Dermis blood vessel endothelial cell (primary cell): ENCODE measurements at places on chromosomes 1 and 21.
A peak's percentile ranks its signal among the peaks of the same experiment; 100 is the strongest.

DNA sequence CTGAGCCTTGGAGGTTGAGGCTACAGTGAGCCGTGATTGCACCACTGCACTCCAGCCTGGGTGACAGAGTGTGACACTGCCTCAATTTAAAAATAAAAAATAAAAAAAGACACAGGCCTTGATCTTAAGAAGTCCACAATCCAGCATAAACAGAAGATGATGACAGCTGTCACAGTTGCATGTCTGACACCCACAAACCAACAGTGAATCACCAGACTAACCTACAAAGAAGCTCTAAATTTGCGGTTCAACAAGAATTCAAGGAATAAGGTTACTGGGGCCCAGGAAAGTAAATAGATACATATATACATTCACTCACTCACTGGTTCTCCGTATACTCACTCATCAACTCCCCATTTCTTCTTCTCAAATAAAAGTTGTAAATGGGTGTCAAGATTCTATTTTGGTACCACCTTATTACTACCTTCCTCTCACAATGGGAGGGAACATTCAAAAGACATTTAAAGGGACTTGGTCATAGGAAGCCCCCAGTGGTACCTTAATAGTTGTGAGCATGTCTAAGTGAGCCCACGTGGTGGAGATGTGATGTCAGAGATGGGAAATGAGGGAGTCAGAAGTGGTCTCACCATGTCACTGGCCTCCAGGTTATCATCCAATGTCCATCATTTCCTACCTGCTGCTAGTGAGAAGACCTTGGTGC is 66.9 kb upstream of the PRDX6 start:
- DNase-seq, result no peak

- DNase-seq, result no peak
Measured at GRCh38 chr1:74753104-74753503, 20.2 kb downstream of the TYW3 start.

GRCh38 chr1:212677136-212677535 is 22.5 kb downstream of the BATF3 start:
- DNase-seq, result no peak

GRCh38 chr1:149884433-149885338 is 14.7 kb upstream of the BOLA1 start:
- peak; percentile 27 for DNase-seq

DNA sequence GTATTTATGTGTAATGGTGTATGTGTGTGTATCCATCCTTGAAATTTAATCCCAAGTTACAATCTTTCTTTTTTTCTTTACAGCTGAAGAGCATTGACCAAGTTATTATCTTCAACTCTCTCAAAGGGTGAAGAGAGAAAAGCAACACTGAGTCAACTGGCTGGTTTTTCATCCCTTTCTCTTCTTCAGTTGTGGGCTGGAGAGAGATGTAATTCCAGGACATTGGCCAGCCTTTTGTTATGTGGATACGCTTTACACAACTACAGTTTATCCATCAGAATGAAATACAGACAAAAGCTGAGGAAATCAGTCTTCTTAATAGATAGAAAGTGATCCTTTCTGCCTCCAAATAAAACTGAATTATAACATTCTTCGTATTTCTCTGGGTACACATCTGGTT is 357.0 kb upstream of the NCAM2 start:
- DNase-seq, result no peak

DNA sequence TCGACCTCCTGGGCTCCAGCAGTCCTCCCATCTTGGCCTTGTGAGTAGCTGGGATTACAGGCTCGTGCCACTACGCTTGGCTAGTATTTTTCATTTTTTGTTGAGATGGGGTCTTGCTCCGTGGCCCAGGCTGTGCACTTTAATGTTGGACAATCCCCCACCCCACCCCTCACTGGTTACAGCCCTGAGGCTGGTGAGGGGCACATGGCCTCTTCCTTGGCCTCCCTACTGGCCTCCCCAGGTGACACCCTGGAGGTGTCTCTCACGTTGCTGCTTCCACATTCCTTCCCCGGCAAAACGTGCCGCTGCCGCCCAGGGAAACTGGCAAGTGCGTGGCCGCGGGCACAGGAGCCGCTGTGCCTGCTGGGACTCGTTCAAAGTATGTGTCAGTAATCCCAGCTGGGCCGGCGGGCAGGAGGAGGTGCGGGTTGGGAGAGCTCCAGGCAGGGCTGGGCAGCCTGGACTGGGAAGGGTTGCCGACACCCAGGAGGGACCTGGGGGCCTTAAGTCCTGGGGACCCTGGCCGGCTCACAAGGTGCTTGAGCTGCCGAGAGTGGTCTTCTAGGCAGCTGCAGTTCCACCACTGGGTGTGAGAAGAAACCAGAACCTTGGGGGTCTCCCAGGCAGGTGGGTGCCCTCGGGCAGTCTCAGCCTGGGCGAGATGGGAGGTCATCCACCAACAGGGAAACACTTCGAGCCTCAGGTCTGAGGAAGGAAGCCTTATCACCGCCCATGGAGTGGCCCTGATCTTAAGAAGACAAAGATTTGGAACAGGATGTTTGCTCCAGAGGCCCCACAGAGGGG is 6.5 kb downstream of the WNT3A start:
- DNase-seq, result no peak

- DNase-seq, result peak; percentile 91
Measured at GRCh38 chr1:145977486-145978470, 13.3 kb downstream of the POLR3GL start.

DNA sequence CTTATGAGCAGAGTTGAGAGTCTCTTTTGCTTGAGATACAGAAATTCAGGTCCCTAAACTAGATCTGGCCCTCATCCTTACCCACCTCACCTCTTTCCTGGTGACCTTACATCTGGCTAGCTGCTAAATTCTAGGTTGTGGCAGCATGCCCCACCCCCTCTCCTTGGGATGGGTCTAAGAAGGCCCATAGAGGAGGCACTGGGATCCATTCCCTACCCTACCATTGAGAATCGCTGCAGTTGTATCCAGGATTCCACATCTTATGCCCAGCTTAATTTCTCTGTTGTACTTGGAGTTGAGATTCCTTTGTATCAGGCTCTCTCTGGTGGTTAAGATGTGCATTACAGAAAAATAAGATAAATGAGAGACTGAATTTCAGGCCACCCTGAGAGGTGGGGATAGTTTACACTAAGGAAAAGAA is 9.5 kb upstream of the TMEM39B start:
- peak; percentile 79 for DNase-seq

DNA sequence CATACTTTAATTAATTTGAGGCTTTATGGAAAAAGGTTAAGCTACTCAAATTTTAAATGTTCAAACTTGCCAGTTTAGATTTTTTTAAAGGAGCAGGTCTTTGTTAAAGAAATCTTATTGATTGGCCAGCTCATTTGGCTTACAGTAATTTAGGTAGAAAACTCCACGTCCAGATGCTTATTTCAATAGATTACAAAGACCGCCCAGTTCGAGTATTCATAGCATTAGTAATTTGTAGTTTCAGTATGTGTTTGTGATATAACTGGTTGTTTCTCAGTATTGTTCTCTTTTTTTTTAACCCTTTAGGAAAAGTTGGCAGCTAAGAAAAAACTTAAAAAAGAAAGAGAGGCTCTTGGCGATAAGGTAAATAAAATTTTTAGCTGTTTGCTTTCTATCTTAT is 1.6 kb downstream of the RPF1 start:
- no peak for DNase-seq

GRCh38 chr1:209585672-209586071 is 2.2 kb downstream of the CAMK1G start:
- DNase-seq, result peak; percentile 54

GRCh38 chr1:204703268-204703664 is 17.7 kb upstream of the LRRN2 start:
- no peak for DNase-seq

- no peak for DNase-seq
Measured at GRCh38 chr21:15809818-15810217, 80.0 kb downstream of the USP25 start.

GRCh38 chr1:54283635-54284385 is 83.8 kb downstream of the MRPL37 start:
- no peak for DNase-seq

DNA sequence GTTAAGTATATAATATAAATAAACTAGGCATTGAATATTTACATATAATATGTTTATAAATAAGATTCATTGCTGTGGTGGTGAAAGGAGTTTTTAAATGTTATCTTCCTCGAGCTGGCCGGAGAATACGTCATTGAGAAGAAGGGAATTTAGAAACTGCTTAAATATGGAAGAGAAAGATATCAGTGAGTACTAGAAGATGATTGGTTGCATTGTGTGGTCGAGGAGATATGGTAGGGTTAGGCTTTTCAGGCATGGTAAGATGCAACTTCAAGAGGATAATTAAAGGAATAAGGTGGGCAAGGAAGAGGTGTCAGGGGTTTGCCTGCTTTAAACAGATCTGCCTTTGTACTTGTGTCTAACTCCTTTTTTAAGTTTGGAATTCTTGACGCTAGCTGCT is 73.5 kb downstream of the RPS6KC1 start:
- DNase-seq, result no peak

DNA sequence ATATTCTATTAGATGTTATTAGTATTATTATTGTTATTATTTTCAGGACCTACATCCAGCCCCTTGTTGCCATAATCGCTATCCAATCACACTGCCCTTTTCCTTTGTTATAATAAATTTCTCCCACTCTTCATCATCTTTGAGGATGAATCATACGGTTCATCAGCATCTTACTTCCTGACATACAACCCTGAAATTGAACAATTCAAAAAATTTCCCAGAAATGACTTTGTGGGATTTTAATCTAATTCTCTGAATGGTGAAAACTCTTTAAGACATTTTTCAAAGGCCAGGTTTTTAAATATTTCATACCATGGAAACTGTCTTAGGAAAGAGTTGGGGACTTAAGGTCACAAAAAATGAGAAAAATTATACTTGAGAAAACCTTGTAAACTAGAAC is 353.5 kb downstream of the ST6GALNAC3 start:
- peak; percentile 25 for DNase-seq

DNA sequence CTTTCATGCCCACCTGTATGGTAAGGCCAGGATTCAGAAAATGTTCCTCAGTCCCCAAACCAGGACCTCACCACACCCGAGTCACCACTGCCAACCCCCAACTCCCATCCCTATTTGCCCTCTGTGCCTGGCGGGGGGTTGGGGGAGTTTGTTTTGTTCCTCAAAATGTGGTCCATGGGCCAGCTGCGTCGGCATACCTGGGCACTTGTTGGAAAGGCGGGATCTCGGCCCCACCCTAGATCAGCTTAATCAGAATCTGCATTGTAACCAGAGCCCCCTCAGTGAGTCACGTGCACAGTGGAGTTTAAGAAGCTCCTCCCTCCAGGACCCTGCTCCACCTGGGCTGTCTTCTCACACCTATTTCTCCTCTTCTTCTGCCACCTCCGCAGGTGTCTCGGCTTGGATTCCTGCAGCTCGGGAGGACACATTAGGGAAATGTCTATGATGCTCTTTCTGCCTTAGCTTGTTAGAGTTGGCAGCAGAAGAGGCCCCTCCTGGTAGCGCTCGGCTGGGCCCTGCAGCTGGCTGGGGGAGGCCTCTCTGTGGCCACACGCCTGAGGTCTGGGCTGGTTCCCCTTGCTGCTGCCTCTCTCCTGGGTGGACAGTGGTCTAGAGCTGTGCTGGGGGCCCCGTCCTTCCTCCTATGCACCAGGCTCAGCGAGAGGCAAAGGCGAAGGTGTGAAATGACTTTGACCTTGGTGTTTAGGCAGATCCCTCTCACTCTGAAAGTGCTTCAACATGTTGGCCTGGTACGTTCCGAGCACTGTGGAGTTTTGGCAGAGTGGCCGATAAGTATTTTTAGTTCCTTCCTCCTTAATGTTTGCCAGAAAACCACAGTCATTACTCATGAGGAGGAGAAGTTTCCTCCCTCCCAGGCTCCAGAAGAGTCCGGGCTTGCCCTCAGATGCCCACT is 41.8 kb upstream of the CAMTA1 start:
- peak; percentile 74 for DNase-seq

DNA sequence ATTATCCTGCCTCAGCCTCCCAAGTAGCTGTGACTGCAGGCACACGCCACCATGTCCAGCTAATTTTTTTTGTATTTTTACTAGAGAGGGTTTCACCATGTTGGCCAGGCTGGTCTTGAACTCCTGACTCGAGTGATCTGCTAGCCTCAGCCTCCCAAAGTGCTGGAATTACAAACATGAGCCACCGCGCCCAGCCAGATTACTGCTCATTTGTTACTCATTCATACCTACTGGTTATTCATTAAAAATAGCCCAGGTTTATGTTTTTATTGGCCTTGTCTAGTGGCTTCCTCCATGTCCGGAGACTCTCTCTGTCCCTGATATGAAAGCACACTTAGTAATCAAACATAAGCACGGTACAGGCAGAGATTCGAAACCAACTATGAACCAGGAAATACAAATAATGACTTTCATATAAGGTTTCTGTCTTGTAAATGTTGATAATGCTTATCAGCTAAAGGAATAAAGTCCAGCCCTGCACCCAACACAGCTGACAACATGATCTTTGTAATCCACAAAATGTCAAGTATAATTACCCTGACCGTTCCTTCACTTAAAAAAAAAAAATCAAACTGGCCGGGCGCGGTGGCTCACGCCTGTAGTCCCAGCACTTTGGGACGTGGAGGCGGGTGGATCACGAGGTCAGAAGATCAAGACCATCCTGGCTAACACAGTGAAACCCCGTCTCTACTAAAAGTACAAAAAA is 50.4 kb upstream of the CXADR start:
- peak; percentile 67 for DNase-seq

GRCh38 chr21:36589352-36589971 is 109.5 kb upstream of the SIM2 start:
- DNase-seq, result peak; percentile 58

DNA sequence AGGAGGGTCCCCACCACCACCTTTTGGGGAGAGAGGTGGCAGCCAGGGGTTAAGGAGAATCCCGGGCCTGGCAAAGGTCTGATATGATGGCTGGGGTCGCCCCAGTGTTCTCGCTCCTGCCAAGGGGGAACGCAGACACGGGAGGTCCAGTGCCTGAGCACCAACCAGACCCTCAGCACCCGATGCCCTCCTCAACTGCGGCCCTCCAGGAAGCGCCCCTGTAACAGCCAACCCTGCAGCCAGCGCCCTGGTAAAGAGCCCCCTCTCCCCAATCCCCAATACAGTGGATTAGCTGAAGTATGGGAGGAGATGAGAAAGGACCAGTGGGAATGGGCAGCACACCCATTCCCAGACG is 10.4 kb downstream of the ADAMTSL4 start:
- DNase-seq, result no peak

- no peak for DNase-seq
Measured at GRCh38 chr1:181456551-181456950, 26.8 kb upstream of the CACNA1E start.

GRCh38 chr1:184906761-184907160 is 67.5 kb downstream of the NIBAN1 start:
- DNase-seq, result no peak
